ENCODE measurements at places on chromosomes 16 and 17.

DNA sequence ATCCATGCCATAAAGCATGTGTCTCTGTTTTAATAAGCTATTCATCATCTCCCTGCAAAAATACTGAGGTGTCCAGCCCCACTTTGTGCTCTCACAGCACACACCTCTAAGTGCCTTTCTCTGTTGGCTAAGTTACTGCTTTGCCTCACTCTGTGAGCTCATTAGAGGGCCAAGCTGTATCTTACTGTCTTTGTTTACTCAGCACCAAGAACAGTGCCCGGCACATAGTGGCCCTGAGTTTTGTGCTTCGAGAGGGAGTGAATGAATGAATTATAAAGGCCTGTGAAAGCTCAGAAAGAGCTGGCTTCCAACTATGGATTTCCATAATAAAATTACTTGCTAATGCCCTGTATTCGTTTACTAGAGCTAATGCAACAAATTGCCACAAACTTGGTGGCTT is 50.2 kb upstream of the NOG start:
- no peak for DNase-seq

- no peak for DNase-seq
These were observed at the start of gene CD300H for GRCh38 chr17:74567397-74567796. Gene CD300H (minus strand): TSS chr17:74567509.

DNA sequence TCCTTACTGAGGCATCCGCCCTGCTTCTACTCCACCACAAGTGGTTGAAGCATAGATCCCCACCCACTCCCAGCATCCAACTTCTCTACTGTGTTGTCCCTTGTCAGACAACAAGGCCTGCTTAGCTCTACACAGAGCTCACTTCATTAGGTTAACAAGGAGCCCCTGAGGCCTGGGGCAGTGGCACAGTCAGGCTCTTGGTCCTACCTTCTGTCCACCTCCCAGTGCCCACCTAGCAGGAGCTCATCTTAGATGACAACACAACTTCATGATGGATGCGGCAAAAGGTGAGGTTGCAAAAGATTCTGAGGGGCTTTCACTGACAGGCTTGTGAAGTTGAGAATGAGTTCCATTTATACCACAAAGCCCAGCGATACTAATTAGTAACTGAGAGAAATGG is 432.0 kb upstream of the CDH5 start:
- no peak for DNase-seq

GRCh38 chr17:45791935-45792334 is 7.8 kb downstream of the CRHR1 start:
- no peak for DNase-seq

DNA sequence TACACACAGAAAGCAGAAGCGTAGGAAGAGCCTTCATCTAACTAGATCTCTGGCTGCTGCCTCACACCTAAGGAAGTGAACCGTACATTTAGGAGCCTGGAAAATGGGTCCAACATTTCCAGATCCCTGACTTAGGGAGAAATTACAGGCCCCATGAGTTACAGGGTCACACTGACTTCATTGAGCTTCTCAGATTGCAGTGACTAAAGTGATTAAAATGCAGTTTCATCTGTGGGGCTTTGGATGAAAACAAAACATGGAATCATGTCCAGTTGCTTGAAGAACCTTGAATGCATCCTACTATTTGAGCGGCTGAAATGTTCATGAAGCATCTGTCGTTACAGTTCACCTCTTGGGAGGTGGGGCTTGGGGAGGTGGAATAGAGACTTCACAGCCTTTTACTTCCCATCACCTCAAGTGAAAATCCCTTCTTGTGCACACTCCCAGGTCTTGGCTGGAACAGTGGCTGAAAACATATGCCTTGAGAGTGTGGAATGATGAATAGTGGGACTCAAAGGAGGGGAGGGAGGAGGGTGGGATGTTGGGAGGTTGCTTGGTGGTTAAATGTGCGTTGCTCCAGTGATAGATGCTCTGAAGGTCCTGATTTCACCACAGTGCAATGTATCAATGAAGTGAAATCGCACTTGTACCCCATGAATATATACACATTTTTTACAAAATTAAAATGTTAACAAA is 19.7 kb downstream of the TEKT3 start:
- DNase-seq = no peak

GRCh38 chr17:68613739-68614298 is 12.7 kb upstream of the FAM20A start:
- no peak for DNase-seq

DNA sequence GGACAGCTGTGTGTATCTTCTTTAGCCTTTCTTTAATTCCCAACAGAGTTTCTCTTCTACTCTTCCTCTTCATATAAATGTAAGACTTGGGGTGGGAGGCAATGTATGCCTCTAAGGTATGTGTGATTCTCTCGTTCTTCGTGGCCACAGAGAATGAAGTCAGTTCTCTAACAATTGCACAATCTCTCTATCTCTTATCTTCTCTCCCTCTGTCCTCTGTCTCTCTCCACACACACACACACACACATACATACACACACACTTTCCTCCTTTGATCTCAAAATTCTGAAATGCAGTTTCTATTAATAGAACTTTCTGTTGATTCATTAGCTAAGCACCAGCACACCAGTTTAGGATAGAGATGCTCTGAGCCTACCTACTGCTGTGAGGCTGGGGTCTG is 615.7 kb upstream of the SALL1 start:
- no peak for DNase-seq

GRCh38 chr17:29225396-29225795 is 21.3 kb upstream of the CRYBA1 start:
- DNase-seq = no peak

Data from NCI-H1436 treated with DMSO at 0.1 percent for 48 hours (cell line).